ENCODE measurements at places on chromosomes 2 and 18.

DNA sequence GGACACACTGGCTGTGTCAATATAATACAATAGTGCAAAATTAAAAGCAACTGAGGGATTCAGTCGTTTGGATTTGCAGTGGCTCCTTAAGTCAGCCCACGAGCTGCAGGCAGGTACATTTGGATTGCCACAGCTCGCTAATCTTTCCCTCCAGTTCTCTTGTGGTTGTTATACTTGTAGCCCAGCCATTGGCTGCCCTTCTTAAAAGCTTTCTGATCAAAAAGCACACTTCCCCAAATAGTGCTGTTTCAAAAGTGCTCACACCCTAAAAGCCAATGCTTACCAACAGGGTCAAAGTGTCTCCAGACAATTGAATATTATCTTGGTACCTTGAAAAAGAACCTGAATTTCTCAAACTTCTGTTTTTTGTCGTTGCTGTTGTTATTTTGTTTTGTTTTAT is 404.7 kb upstream of the FAM98A start:
- no peak for DNase-seq

DNA sequence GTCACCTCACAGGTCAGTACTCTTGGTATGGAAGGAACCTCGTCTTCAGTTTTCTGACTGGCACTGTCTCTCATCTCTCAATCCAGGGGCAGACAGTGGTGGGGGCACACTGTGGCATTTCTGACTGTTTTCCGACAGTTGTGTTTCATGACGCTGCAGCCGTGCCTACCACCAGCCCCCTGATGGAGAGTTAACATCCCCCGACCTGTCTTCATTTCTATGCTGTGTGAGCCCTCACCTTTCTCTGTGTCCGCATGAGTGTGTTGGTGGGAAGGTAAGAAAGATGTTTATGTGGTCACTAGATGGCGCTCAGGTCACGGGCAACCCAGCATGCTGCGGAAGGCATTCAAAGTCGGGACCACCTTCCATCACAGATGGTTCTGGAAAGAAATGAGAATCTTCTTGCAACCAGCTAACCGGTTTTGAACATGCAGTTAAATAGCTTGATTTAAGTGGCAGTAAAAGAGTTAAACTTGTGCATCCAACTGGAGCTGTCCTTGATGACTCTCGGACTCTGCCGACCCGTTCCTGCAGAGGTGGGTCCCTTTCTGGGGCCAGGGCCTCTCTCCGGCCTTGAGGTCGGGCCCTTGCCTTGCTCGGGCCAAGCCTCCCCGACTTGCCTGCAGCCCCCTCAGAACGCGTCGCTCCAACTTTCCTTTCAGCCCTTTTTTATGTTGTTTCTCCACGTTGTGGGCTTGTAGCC is 92.4 kb downstream of the DYSF start:
- peak; percentile 74 for DNase-seq

DNA sequence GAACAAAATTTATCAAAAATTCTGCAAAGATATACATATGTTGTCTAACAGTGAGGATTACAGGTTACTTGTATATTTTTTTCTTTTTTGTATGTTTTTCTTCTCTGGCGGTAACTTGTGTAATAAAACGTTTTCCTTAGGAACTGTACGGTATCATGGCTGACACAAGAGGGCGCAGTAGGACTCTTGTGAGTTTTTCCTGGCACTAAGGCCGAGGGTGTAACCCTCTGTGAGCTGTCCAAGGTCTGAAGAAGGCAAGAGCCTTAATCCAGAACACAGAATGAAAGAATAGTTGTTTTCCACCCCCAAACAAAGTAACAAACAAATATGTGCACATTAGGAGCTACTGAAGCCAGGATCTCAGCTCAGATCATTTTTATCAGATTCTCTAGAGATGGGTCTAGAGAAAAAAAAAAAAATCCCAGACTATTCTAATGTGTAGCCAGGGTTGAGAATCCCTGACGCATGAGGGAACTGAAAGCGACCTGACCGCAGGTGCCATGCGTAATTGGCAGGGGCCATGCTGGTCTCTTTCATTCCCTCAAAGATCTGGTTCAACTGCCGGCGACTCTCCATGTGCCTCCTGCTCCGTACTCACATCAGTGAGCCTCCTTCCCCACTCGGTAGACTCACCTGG is 27.0 kb downstream of the TMEM200C start:
- DNase-seq: peak; percentile 16

- no peak for DNase-seq
Observed at GRCh38 chr18:49747876-49748275, 65.5 kb downstream of the ACAA2 start.

DNA sequence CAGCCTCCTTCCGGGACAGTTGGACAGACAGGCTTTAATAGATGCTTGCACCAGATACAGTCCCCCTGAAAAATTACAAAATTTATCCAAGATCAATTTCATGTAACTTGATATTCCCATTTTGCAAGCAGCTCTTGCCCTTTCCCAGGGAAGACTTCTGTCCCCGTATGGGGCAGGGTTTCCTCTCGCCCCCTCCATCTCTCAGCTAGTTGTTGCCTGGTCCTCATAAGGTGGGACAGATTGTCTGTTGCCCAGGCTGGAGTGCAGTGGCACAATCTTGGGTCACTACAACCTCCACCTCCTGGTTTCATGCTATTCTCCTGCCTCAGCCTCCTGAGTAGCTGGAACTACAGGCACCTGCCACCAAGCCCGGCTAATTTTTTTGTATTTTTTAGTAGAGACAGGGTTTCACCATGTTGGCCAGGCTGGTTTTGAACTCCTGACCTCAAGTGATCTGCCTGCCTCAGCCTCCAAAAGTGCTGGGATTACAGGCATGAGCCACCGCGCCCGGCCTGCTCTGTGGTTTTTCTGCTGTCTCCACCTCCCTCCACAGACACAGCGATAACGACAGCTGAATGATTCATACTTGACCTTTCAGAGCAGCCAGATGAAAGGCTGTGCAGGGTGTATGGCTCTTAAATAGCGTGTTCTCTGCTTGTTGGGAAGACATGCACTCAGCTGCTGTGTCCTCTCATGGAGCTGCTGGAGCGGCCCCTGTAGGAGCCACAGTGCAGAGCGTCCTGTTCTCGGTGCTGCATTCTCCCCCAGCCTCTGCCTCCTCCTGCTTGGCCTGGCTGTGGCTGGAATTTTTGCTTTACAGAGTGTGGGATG is 61.4 kb downstream of the TTC39C start:
- no peak for DNase-seq

GRCh38 chr2:58553937-58554336 is 312.8 kb upstream of the FANCL start:
- DNase-seq: no peak

DNA sequence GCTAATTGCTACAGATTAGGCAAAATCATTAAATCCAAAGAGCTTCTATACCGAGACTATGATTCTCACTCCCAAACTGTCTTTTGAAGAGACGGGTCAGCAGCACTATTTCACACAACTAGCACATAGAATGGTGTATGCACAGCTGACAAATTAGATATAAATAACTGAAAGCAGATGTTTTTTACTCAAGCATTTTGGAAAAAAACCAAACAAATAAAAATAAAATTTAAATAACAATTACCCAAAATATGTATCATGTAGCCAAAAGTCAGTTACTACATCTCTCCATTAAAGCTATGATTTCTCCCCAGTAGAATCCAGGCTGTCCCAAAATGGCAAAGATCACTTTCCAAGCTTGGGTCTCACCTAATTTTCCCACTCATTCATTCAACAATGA is 107.9 kb downstream of the TMEM163 start:
- DNase-seq: no peak

DNA sequence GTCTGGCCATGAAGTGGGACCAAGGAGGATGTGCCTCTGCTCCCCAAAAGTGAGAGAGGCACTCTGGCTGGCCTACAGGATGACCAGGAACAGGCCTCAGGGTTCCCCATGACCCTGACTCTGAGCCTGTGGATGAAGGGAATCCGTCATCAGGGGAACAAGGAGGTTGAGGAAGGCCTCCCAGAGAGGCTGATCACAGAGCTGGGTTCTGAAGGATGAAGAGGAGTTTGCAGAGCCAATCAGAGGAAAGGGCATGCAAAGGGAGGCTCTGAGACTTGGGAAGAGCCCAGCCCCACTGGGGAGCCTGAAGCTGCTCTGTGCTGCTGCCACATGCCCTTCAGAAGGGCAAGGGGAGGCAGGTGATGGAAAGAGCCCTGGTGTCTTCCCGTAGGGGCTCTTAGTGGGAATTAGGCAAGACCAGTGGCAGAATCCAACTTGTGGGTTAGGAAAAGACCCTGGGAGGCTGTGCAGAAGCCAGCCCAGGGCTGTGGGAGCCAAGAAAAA is 141.3 kb upstream of the ID2 start:
- no peak for DNase-seq

- no peak for DNase-seq
Observed at GRCh38 chr2:25230198-25230947, 62.0 kb upstream of the POMC start.

DNA sequence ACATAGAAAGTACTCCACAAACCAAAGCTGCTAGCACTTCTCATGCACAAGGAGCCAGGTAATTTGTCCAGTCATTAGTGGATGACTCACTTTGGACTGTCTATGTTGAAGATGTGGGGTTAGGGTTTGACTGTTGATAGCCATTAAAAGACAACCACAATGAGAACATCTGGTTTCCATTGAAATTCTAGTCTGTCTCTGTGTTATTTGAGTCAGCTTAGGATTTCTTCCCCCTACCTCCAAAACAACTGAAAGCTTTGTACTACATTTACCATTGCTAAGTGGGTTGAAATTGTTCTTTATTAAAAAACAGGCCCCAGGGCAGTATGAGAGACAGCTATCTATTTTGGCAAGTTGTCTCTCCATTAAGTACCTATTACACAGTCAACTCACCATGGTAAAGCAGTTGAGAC is 50.2 kb upstream of the ANKRD44 start:
- DNase-seq: no peak

GRCh38 chr2:183490914-183491313 is 366.7 kb downstream of the NUP35 start:
- DNase-seq: no peak

DNA sequence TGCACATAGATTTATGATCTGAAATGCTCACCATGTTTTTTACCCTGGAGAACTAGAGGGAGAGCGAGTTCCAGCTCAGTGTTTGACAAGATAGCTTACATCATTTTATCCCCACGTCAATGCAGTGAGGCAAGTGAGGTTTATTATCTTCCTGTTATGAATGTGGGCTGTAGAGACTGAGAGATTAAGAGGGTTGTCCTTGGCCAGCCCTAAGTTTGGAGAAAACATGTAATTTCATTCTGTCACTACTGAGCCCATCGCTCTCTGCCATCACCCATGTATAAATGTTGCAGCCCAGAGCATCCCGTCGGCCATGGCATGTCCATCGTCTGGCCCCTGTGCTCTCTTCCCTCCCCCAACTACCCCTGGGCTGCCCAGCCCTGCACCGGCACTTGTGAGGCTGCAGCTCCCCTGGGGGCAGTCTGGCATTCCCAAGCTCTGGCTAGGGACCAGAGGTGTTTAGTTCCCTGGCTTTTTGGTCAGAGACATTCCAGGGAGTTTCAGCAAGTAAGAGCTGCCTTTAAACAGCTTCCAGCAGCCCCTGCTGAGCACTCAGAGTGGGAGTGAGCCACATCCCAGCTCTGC is 136.7 kb downstream of the ANTXR1 start:
- DNase-seq: no peak

DNA sequence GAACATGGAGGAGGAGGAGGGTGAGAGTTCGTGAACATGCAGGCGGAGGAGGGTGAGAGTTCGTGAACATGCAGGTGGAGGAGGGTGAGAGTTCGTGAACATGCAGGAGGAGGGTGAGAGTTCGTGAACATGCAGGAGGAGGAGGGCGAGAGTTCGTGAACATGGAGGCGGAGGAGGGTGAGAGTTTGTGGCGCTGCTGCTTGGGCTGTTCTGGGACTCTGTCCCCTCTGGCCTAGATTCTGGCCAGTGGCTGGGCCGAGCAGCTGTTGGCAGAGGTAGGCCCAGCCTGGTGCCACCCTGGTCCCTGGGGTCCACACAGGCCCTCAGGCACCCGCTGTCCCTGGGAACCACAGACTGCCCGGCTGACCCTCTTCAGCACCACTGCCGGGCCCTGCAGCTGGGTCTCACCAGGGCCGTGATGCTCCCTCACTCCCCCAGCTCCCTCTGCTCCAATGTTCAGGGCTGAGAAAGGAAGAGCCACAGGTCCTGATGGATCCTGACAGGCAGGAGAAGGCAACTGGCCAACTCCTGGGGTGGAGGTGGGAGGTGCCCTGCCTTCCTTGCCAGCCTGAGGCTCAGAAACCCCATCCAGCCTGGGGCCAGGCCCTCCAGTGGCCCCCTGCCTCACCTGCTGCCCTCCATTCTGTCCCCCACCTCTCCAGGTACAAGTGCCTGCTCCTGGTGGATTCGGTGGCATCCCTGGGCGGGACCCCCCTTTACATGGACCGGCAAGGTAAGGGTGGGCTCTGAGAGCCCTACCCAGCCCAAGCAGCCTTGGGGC is 3.9 kb downstream of the AGXT start:
- no peak for DNase-seq

GRCh38 chr2:47907039-47907781 is 912 bp upstream of the FBXO11 start:
- DNase-seq: no peak

GRCh38 chr18:70029163-70029562 is 81.5 kb upstream of the CD226 start:
- no peak for DNase-seq

DNA sequence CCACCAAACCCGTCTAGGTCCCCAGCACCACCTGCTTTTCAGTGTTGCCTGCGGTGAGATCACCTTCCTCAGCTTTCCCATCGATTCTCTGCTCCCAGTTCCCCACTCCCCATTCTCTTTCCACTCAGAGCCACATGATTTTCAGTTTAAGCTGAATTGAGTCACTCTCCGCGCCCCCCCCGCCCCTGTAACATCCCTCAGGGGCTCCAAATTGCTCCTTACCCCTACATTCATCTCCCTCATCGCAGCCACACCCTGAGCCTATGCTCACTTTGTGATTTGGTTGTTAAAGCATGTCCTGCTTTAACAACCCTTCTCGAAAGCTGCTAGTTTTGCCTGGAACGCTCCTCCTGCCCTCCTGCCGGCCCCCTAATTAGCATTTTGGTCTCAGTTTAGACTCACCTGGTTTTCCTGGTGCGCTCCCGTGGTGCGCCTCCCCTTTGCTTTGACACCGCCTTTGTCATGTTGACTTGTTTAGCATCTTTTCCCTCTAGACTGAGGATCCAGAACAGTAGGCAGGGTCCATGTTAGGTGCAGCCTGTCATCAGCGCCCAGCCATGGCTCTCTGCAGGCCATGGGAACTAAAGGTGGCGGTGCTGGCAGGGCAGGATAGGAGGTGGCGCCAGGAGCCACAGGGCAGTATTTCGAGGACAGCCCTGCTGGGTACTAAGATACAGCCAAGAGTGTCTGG is 60.8 kb downstream of the ST3GAL5 start:
- no peak for DNase-seq

GRCh38 chr2:189466656-189467055 is 25.4 kb downstream of the WDR75 start:
- no peak for DNase-seq

- DNase-seq: no peak
Observed at GRCh38 chr18:57923611-57924010, 120.4 kb upstream of the NEDD4L start.

DNA sequence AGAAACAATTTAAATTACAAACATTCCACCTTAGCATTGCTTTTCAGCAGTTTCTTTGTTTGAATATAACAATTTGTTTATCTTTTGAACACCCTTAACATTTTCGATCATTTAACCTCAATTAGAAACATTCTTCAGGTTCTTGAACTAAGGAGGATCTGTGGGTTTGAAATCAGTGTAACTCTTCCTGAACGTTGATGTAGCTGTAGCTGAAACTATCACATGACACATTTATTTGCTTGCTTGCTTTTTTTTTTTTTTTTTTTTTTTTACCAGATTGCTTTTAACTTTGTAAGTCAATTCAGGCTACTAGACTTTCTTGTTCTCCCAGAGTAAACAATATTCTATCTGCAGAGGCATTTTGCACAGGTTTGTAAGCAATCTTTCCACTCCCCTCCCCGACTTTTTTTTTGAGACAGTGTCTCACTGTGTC is 47.6 kb downstream of the GPD2 start:
- DNase-seq: no peak

All from hypothalamus (tissue), 51 donors.